ENCODE measurements at places on chromosomes 2 and 18. TPM values are rescaled to one million over a fixed set of nuclear protein-coding genes. Genes with fewer than 3 reads are reported as not detected.

Gene SH3BP4
- total RNA-seq = 0.18 TPM

Gene IL36G
- total RNA-seq = not detected

Gene CRYBA2
- total RNA-seq = not detected

Gene GRP
- total RNA-seq = not detected

Gene PTH2R
- total RNA-seq = not detected

Gene COLEC11
- 0.52 TPM for total RNA-seq

Gene NETO1
- not detected for total RNA-seq

Gene EML6
- 0.54 TPM for total RNA-seq

Gene TXNDC2
- total RNA-seq = not detected

Gene GPAT2
- 36.3 TPM for total RNA-seq

Gene C2orf49
- 19.0 TPM for total RNA-seq

Gene LCT
- 0.34 TPM for total RNA-seq

Gene IL1R1
- 0.70 TPM for total RNA-seq

All from activated naive CD8-positive, alpha-beta T cell treated with anti-CD3 and anti-CD28 coated beads for 36 hours (primary cell).